Activated CD8-positive, alpha-beta memory T cell treated with anti-CD3 and anti-CD28 coated beads, Interleukin-2, amount 10 ng/mL, durations not matched to agents 7 days and 5 days (primary cell): ENCODE measurements at places on chromosomes 2 and 18.

- no peak for DNase-seq
Observed at GRCh38 chr2:8297376-8298231, 384.3 kb upstream of the ID2 start.

DNA sequence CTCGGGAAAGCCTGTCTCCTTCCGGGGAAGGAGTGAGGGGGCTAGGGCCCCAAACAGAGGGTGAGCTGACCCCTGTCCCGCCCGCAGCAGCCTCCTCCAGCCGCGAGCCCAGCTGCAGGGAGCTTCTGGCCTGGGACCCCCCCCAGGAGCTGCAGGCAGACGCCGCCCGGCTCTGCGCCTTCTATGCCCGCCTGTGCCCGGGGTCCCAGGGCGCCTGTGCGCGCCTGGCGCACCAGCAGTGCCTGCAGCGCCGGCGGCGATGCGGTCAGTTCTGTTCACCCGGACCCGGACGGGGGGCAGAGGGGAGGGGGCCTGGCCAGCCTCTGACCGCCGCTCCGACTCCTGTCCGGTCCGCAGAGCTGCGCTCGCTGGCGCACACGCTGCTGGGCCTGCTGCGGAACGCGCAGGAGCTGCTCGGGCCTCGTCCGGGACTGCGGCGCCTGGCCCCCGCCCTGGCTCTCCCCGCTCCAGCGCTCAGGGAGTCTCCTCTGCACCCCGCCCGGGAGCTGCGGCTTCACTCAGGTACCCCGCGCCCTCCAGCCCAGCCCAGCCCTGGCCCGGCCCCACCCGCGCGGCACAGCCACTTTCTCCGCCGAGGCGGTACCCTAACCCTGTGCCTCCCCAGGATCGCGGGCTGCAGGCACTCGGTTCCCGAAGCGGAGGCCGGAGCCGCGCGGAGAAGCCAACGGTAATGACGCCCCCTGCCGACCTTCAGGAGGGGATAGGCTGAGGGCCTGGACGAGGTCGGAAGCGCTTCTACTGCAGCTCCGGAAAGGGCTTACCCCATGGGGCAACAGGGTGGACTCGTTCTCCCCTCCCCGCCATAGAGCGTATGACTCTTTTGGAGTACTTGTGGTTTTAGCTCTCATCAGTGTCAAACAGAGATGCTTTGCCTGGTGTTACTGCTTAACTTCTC is 2.0 kb upstream of the CHRND start:
- DNase-seq, result no peak

GRCh38 chr18:60755134-60755533 is 382.6 kb upstream of the MC4R start:
- no peak for DNase-seq

GRCh38 chr2:226707499-226707898 is 92.1 kb downstream of the IRS1 start:
- DNase-seq, result no peak

- DNase-seq, result no peak
Observed at GRCh38 chr2:23793476-23793875, 133.4 kb downstream of the ATAD2B start.

DNA sequence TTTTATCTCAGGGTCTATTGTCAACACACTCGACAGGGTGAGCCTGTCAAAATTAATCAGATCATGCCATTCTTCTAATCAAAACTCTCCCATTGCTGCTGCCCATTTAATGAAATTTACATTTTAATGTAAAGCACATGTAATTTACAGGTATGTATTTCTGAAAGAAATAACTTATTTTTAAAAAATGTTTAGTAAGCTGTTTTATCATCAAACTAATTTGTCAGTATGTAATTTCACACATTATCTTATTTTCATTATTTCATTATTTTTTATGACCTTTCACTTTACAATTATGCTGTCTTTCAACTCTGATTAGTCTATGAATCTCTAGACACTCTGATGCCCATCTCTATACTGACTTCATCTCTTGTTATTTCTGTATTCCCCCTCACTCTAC is 467.8 kb downstream of the ZNF804A start:
- DNase-seq, result no peak

GRCh38 chr18:3914109-3914508 is 464.1 kb downstream of the TGIF1 start:
- no peak for DNase-seq

DNA sequence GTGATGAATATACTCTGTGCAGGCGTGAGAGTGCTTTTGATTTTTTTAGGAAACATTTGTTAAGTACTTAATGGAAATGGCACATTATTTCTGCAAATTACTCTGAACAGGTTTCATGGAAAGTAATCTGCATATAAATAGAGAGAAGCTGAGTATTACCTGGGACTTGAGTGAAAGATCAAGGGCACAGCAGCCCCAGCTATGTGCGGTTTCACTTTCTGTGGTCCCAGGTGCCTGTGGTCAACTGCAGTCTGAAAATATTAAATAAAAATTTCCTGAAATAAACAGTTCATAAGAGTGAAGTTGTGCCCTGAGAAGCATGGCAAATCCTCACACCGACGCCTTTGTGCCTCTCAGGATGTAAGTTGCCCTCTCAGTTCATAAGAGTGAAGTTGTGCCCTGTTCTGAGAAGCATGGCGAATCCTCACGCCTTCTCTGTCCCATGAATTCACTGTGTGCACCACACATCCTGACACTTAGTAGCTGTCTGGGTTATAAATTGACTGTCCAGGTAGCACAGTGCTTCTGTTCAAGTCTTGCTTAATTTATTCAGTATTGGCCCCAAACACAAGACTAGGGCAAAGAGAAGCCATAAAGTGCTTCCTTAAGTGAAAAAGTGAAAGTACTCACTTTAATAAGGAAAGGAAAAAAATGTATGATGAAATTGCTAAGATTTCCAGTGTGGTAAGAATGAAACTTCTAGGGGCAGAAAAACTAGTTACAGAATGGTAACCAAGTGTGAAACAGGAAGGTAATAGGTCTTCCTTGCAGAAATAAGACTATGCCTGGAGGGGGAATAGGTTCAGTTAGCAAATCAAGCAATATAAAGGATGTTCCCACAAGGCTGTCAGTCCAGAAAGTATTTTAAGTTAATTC is 4.3 kb upstream of the SNTG2 start:
- DNase-seq, result no peak

- no peak for DNase-seq
Observed at GRCh38 chr2:5250482-5250881, 441.7 kb upstream of the SOX11 start.

GRCh38 chr2:75023666-75024455 is 65.4 kb downstream of the POLE4 start:
- DNase-seq, result no peak

GRCh38 chr18:21264651-21265050 is 22.6 kb downstream of the GREB1L start:
- DNase-seq, result no peak

- DNase-seq, result no peak
Observed at GRCh38 chr18:49618742-49619681, 57.2 kb downstream of the LIPG start.

GRCh38 chr2:237558961-237559641 is 7.3 kb upstream of the PRLH start:
- DNase-seq, result no peak

GRCh38 chr2:229703909-229704630 is 10.3 kb downstream of the DNER start:
- DNase-seq, result no peak

- DNase-seq, result no peak
Observed at GRCh38 chr2:215756346-215756730, 257.0 kb downstream of the MREG start.

GRCh38 chr2:218957671-218958070 is 1.8 kb upstream of the CDK5R2 start:
- DNase-seq, result peak; percentile 33

GRCh38 chr2:5740053-5740452 is 47.9 kb downstream of the SOX11 start:
- DNase-seq, result no peak

- no peak for DNase-seq
Observed at GRCh38 chr2:17318013-17318412, 200.2 kb downstream of the RAD51AP2 start.

DNA sequence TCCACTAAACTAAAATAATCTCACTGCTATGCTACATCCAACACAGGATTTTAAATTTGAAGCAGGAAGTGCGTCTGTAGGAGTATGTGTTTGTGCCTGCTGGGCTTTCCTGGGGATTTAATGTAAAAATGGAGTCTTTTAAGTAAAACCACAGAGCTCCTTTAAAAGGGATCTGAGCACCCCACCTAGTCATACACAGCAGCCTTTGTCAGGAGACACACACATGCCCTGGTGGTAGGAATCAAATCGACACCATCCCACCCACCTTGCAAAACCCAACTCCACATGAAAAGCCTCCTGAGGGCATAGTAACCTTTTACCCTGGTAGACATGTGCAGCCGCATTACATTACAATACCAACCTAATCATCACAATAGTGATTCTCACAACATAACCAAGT is 29.1 kb downstream of the UXS1 start:
- no peak for DNase-seq

GRCh38 chr18:48134609-48135008 is 204.2 kb upstream of the SMAD2 start:
- DNase-seq, result no peak

GRCh38 chr2:73969356-73969755 is 15.4 kb upstream of the TET3 start:
- no peak for DNase-seq

- no peak for DNase-seq
Observed at GRCh38 chr2:46825939-46826568, 89.6 kb downstream of the MCFD2 start.

DNA sequence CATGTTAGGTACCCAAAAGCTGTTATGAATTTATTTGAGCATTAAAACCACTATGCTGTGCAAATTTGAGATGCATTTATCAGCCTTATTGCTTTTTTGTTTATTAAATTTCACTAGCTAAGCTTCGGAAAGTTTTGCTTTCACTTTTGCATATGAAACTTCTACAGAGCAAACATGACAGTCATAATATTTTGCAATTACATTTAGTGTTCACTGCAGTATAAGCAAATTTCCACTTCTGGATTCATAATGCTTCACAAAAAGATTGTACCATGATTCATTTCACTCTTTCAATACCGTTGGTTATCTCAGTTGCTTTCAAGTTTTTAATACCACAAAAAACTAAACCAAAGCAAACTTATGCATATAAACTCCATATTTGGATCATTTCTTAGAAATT is 228.7 kb upstream of the SLC8A1 start:
- DNase-seq, result no peak

DNA sequence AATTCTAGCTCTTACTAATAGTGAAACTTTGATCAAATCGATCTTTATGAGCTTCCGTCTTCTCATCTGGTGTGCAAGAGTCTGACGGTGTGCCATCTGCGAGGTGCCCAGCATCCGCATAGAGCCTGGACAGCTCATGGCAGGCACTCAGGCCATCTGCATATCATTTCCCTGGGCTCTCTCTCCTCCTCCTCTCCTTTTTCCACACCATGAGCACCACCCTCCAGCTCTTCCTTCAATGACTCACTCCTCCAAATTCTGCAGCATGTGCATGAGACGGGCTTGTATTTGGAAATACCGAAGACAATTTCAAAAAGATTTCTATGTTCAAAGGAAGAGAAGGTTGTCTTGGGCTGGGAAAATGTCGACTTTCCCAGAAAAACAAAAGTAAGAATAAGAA is 161.1 kb downstream of the CCBE1 start:
- no peak for DNase-seq

DNA sequence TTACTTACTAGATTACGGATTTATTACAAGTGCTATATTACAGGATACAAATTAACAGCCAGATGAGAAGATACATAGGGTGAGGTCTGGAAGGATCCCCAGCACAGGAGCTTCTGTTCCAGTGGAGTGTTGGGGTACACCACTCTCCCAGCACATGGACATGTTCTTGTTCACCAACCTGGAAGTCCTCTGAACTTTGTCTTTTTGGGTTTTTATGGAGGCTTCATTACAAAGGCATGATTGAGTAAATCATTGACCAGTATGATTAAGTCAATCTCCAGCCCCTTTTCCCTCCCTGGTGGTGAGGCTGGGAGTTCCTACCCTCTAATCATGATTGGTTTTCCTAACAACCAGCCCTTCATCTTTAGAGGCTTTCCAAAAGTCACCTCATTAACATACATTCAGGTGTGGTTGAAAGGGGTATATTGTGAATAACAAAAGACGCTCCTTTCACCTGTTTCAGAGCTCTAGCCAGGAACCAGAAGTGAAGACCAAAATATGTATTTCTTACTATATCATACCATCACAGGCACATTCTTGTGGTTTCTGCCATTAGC is 38.3 kb downstream of the APLF start:
- DNase-seq, result no peak

DNA sequence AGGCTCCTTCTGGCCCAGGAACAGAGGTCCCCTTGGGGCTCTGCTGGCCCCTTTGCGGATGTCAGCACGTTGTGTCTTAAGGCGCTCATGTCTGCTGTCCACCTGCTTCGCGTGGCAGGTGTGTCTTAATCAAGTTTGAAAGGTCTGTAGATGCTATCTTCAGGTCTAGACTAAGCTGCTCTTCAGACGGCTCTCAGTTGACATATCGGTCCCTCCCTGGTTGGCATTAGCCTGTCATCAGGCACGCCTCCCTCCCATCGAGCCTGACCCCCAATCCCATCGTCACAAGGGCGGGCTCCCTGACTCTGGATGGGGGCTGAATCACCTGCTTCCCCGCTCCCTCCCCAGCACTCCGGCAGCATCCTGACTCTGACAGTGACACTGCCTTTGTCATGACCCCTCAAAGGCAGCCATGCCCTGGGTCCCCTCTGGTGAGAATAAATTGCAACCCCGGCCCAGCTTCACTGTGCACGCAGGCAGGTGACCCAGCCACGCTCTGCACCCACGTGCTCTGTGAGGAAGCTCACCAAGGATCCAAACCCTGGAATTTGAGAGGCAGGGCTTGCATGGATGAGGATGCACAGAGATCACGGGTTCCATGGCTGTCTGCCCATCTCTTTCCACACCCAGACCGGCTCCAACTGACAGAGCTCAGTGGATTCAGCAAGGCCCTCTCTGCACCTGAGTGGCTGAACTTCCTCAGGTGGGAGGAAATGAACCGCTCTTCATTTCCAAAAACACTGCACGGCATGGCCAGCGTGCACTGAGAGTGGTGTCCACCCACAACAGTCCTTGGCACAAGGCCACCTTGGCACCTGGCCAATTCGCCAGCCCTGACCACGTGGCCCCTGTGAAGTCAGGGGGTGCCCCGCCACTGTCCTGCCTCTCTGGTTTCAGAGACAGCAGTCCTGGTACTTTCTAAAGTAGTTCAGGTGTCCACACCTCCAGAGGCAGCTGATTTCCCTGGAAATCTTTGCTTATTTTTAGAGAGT is 110.2 kb upstream of the GPC1 start:
- peak; percentile 29 for DNase-seq

GRCh38 chr2:176639016-176639343 is 369.7 kb downstream of the MTX2 start:
- DNase-seq, result no peak

DNA sequence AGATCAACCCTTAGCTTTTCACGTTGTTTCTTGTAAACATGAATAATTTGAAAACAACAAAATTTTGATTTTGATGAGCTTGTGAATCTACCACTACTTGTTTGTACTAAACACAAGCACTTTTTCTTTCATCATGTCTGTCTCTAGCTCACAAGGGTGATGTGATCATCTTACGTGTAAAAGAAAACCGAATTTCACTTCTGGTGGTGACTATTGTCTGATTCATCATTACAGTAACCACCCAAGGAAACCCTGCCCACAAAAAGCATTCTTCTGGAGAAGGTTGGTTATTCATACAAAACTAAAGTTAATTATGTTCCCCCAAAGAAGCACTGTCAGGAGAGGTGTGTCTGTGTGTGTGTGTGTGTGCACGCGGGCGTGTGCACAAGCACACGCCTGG is 285.4 kb downstream of the ZNF516 start:
- no peak for DNase-seq

GRCh38 chr2:223251656-223252229 is 199.8 kb downstream of the KCNE4 start:
- DNase-seq, result no peak

GRCh38 chr2:118763797-118764196 is 83.7 kb downstream of the EN1 start:
- no peak for DNase-seq
